Psoas muscle (tissue), 8 donors: ENCODE measurements at places on chromosomes 11 and 22.
A peak's percentile ranks its signal among the peaks of the same experiment; 100 is the strongest.

DNA sequence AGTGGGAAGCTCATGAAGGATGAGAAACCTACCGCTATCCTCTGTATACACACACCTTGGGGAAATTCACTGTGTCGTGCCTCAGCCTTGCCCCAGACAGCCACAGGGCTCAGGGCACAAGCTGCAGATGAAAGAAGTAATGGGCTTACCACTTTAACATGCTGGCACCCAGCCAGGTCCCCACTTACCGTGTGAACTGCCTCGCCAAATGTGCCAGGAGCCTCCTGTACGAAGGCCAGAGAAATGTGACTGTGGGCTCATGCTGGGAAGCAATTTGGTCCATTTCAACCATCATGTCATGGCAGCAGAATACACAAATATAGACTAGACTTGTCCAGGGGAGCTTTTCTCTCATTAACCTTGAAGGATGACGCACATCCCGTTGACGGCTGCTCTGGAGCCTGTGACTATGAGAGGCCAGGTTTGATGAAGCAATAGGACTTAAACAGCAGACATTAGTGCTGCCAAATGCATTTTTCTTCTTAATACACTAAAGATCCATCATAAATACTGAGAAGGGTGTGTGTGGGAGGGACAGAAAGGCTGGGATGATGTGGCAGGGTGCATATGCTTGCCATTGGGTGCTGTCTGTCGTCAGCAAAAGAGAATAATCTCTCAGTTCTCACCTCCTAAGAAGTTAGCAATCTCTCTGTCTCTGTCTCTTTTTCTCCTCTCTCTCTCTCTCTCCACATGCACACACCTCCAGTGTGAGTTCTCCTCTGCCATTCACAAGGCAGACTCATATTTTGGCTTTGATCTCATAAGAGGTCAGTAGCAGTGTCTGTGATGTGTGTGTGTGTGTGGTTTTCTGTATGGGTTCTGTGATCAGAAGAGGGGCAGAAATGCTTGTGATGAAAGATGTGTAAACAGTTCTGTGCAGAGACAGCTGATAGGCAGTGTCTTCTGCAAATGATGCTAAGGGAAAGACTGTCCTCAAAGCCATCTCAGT is 142.4 kb downstream of the KIRREL3 start:
- no peak overlapping the region for H3K4me3 ChIP-seq
- peaks cover 8% of the 10 kb centered on the region for H3K27me3 ChIP-seq
- no peaks in the 10 kb centered on the region for H3K4me1 ChIP-seq
- no peak for DNase-seq
- no peaks in the 10 kb centered on the region for H3K36me3 ChIP-seq
- no peak overlapping the region for H3K27ac ChIP-seq

DNA sequence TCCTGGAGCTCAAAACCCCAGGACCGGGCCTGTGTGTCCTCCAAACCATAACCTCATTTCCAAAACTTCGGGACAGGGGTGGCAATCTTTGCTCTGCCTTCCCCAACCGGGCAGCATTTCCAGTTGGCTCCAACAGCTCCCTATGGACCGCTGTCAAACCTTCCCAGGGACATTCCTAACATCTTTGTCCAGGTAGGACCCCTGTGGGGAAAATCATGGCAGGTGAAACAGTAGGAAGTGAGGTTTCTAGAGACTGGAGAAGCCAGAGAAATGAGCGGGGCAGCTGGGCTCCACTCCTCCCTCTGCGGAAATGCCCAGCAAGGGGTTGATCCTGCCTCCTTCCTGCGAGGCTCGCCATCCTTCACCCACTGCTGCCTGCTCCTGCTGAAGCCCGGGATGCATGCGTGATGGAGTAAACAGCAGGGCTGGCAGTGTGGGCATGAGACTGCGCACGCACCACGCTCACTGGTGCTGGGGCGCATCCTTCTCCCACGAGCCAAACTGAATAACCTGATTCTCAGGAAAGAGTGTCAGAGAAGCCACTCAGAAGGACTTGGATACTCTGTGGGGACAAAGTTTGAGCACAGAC is 136.4 kb downstream of the BUD13 start:
- no peak for DNase-seq
- H3K36me3 ChIP-seq, result no peaks in the 10 kb centered on the region
- no peaks in the 10 kb centered on the region for H3K27me3 ChIP-seq
- no peak overlapping the region for H3K27ac ChIP-seq
- no peak overlapping the region for H3K4me3 ChIP-seq
- no peaks in the 10 kb centered on the region for H3K4me1 ChIP-seq

- H3K27me3 ChIP-seq, result no peaks in the 10 kb centered on the region
- no peak overlapping the region for H3K27ac ChIP-seq
- no peaks in the 10 kb centered on the region for H3K4me1 ChIP-seq
- no peak for DNase-seq
- H3K36me3 ChIP-seq, result no peaks in the 10 kb centered on the region
Measured at GRCh38 chr11:87219266-87219665, 181.5 kb downstream of the TMEM135 start.

DNA sequence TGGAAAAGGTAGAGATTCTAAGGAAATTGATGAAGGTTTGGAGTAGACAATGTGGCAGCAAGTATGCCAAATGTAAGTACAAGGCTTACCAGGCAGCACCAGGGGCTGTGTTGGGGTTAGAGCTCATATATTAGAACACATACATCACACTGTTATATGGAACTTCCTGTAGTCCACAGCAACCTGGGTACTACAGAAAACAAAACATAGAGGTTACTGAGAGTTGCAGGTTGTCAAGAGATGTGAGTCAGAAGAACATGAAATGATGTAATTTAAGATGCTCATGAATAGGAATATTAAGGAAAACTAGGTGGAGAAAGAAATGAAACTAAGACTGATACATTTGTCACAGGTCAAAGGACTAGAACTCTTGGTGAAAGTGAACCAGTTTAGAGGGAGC is 22.0 kb downstream of the FAT3 start:
- H3K4me1 ChIP-seq, result no peaks in the 10 kb centered on the region
- H3K36me3 ChIP-seq, result no peaks in the 10 kb centered on the region
- no peak overlapping the region for H3K4me3 ChIP-seq
- peaks cover 2% of the 10 kb centered on the region for H3K27me3 ChIP-seq

DNA sequence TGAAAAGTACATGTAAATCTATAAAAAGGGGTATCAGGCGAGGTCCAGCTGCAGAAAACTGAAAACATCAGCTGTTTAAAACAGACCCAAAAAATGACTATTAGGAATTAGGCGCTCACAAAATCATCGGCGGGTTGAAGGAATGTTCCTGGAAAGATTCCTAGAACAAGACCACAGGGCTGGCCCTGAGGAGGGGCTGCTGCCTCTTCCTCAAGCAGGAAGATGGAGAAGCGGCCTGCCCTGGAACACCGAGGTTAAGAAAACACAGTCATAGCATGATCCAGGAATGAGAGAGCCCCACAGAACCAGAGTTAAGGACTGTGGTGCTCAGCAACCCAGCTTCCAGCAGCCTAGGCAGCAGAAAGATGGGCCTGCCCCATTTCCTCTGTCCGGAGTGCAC is 78.4 kb downstream of the C11orf91 start:
- no peaks in the 10 kb centered on the region for H3K36me3 ChIP-seq
- no peak for DNase-seq
- H3K27ac ChIP-seq, result no peak overlapping the region
- no peaks in the 10 kb centered on the region for H3K27me3 ChIP-seq
- no peaks in the 10 kb centered on the region for H3K4me1 ChIP-seq
- no peak overlapping the region for H3K4me3 ChIP-seq

DNA sequence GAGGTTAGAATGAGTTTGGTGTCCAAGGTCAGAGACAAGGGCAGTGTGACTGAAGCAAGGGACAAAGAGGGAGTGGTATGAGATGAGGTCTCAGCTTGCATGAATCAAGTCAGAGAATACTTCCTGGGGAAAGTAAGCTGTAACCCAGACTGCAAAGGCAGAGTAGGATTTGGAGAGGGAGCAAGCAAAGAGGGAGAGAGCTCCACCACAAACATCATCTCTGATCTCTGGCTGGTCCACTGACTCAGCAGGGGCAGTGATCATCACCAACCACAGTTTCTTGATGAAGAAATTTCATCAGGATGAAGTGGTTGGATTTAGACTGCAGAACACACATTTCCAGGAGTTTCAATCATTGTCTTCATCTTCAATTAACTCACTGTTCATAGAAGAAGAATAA is 54.9 kb upstream of the HMGXB4 start:
- peaks cover 2% of the 10 kb centered on the region for H3K27me3 ChIP-seq
- no peak overlapping the region for H3K27ac ChIP-seq
- H3K36me3 ChIP-seq, result no peaks in the 10 kb centered on the region
- H3K4me1 ChIP-seq, result no peaks in the 10 kb centered on the region

GRCh38 chr11:25710975-25711374 is 621.0 kb upstream of the ANO3 start:
- no peaks in the 10 kb centered on the region for H3K27me3 ChIP-seq
- no peaks in the 10 kb centered on the region for H3K36me3 ChIP-seq
- H3K4me1 ChIP-seq, result no peaks in the 10 kb centered on the region
- DNase-seq, result no peak
- H3K27ac ChIP-seq, result no peak overlapping the region

- no peaks in the 10 kb centered on the region for H3K36me3 ChIP-seq
- no peak overlapping the region for H3K4me3 ChIP-seq
- DNase-seq, result no peak
- no peak overlapping the region for H3K27ac ChIP-seq
- H3K4me1 ChIP-seq, result no peaks in the 10 kb centered on the region
Measured at GRCh38 chr22:33389936-33390335, 331.8 kb upstream of the SYN3 start.

DNA sequence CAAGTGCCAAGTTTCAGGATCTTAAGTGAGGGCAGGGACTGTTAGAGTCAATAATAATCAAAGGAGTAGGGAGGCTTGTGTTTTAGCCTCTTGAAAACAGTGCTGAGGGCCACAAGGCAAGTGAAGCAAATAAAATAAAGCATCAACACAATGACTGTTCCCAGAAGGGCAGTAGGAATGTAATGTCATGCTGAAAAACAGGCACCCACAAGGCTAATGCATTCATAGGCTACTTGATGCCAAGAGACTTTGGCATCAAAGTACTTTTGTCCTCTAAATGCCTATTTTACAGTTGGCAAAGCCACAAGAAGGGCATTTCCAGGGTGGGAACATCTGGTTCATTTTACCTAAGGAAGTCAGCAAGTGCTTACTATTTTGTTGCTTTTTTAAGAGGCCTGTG is 22.9 kb downstream of the RAB39A start:
- DNase-seq, result no peak
- H3K4me3 ChIP-seq, result no peak overlapping the region
- H3K27ac ChIP-seq, result no peak overlapping the region
- no peaks in the 10 kb centered on the region for H3K27me3 ChIP-seq
- no peaks in the 10 kb centered on the region for H3K36me3 ChIP-seq

GRCh38 chr22:48993655-48994054 is 834.0 kb downstream of the BRD1 start:
- no peaks in the 10 kb centered on the region for H3K36me3 ChIP-seq
- no peak overlapping the region for H3K4me3 ChIP-seq
- DNase-seq, result no peak
- H3K27ac ChIP-seq, result no peak overlapping the region
- no peaks in the 10 kb centered on the region for H3K4me1 ChIP-seq

GRCh38 chr22:40270748-40271373 is 75.4 kb upstream of the ADSL start:
- H3K27me3 ChIP-seq, result no peaks in the 10 kb centered on the region
- no peak for DNase-seq
- H3K4me3 ChIP-seq, result no peak overlapping the region

DNA sequence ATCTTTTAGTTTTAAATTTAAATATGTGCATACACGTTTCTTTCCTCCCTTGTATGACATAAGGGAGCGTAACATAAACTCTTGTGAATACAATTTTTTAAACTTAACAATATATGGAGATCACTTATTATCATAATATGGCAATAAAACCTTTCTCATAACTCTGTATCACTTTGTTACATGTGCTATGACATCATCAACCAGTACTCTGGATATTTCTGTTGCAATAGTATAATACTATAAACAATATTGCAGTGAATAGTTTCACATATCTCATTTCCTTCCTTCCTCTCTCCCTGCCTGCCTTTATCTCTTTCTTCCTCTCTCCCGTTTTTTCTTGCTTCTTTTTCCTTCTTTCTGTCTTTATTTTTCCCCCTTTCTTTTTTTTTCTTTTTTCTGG is 1278.0 kb upstream of the CNTN5 start:
- no peaks in the 10 kb centered on the region for H3K36me3 ChIP-seq
- no peak overlapping the region for H3K27ac ChIP-seq
- H3K4me1 ChIP-seq, result no peaks in the 10 kb centered on the region
- H3K4me3 ChIP-seq, result no peak overlapping the region
- no peak for DNase-seq

GRCh38 chr11:420054-420910 is 5.5 kb upstream of the SIGIRR start:
- no peak overlapping the region for H3K27ac ChIP-seq
- peaks cover 17% of the 10 kb centered on the region for H3K27me3 ChIP-seq
- no peaks in the 10 kb centered on the region for H3K36me3 ChIP-seq
- no peaks in the 10 kb centered on the region for H3K4me1 ChIP-seq
- DNase-seq, result peak; percentile 50

DNA sequence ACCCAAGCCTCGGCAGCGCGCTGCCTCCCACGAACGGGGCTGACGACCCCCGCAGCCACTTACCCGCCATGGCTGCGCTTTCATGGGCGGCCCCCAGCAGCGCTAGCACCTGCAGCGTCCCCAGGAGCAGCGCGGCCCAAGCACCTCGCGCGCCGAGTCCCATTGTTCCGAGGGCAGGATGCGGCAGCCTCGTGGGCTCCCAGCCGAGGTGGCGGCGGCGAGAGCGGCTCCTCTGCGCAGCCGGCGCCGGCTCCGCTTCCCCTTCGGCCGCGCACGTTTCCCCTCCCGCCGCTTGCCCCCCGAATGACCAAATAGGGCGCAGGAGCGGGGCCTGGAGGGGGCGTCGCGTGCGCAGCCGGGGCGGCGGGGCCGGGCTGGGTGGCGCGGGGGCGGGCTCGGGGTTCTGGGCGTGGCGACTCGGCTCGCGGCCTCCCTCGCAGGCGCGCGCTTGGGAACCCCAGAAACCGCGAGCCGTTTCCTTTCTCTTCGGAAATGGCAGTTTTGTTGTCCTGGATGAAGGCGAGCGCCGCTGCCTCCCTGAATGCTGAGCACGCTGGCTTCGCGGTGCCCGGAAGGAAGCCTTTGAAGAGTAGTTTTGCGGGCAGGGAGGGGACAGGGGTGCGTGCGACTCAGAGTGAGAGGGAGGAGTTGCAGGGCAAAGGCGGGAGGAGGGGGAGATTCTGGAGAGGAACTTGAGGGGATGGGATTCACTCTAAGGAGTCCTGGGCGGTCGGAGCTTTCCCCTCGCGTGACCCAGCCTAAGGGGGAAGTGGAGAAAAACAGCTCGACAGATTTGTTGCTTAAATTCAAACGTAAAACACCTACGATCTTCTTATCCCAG is at the start of gene TMEM123:
TSS of gene TMEM123 (minus strand) at position 305 of the 841 bp plus-strand sequence. CDS start at position 163, 142 bp downstream.
- peaks cover 8% of the 10 kb centered on the region for H3K36me3 ChIP-seq
- no peaks in the 10 kb centered on the region for H3K27me3 ChIP-seq
- peak; percentile 79 for DNase-seq

GRCh38 chr11:102510439-102511135 is 20.0 kb downstream of the MMP7 start:
- H3K27ac ChIP-seq, result no peak overlapping the region
- no peaks in the 10 kb centered on the region for H3K27me3 ChIP-seq
- DNase-seq, result no peak
- no peak overlapping the region for H3K4me3 ChIP-seq
